Stimulated activated CD8-positive, alpha-beta memory T cell treated with anti-CD3 and anti-CD28 coated beads, Interleukin-7, amount 100 ng/mL, for 1 hour (primary cell): ENCODE measurements at places on chromosomes 7 and 10.

DNA sequence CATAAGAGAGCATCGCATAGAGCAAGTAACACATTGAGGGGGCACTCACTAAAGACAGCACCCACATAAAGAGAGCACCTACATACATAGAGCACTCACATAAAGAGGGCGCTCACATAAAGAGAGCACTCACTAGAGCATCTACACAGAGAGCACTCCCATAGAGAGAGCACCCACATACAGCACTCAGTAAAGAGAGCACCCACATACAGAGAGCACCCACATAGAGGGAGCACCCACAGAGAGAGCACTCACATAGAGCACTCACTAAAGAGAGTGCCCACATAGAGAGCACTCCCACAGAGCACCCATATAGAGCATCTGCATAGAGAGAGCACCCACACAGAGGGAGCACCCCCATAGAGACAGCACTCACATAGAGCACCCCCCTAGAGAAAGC lies 47.8 kb downstream of the INSIG1 start:
- no peak for DNase-seq

DNA sequence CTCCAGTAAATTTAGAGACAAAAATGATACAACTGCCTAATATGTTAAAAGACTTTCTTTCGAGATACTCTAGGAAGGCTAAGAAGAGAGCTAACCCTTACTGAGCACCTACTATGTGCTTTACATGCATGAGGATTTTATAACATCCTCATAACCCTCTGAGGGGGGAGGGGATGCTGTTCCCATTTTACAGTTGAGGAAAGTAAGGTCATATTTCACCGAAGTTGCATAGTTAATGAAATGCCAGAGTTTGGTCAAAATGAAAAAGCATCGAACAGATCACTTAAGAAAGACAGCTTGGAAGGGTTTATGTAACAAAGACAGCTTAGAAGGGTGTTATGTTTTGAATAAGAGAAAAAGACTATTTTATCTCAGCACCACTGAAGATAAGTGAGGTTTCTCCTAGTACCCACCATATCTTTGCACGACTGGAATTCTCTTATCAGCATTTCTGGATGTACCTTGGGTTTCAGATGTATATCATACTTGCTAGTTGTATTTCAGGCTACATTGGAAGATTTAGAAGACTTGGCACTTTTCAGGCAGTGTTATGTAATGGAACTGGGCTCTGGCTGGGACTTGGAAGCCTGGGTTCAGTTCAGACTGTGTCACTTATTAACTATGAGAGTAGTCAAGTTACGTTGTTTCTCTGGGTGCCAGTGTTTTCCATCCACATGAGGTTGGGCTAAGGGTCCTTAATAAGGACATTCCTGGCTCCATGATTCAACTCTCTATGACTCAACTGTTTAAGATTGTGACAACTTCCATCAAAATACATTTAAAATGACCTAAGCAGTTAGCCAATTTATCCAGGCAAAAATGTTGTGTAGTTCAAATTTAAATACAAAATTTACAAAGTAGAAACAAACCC lies 6.0 kb downstream of the RHOBTB1 start:
- no peak for DNase-seq

DNA sequence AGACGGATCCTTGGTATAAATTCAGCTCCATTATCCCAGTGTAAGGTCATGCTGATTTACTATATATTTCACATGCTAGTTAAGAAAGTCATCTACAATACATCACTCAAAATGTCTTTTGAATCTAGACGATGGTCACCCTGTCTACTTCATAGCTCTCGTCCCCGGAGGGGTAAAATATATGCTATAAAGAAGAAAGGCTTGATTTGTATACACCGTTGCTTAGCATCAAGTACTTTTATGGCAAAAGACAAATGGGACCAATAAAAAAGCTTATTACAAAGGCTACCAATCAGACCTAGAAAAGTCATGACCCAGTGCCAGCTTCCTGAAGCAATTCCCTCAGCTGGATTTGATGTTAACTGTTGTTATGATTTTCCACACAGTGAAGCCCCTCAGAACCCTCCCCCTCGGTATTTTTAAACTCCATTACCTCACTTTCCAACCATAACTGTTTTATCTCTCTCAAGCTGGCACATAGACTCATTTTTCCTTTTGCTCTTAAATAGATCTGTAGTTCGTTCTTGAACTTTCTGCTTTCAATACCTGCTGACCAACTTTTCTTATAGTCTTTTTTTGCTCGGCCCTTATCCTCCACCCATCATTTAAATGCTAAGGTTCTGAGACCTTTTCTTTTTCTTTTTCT lies 104.9 kb downstream of the DOCK4 start:
- no peak for DNase-seq

DNA sequence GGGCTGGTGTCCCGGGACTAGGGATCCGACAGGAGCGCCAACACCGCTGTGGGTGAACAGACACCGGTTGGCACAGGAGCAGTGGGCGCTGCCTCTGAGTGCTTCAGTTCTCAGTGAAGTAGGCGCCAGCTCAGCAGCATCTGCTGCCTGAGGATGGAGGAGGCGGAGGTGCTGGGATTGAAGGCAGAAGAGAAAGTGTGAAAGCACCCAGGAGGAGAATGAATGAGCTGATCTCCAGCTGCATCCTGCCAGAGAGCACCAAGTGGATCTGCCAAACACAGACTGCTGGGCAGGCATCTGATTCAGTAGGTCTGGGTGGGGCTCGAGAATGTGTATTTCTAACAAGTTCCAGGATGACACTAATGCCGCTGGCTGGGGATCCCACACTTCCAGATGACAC lies 74.5 kb downstream of the LANCL2 start:
- no peak for DNase-seq

DNA sequence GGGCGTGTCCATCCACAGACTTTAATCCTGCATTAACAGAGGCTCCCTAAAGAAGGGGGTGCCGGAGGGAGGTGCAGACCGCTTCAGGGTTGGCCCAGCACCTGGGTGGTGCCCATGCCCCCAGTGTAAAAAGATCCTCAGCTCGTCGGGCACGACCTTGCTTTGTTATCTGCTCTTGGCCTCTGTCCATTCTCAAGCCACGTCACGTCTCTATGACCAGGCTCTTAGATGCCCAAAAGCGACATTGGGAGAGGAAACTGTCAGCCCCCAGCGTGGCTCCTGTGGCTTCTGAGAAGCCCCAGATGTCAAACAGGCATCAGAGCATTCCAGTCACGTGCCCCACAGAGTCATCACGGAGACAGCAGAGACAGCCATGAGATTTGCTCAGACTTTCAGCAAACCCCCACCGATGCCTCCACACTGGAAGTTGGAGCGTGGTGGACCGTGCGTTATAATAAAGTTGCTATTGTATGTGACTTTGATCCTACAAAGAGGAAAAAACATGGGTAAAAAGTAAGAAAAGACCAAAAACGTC lies 55.5 kb downstream of the PTPRN2 start:
- DNase-seq, result no peak

GRCh38 chr7:16204953-16205352 lies 216.4 kb downstream of the CRPPA start:
- DNase-seq, result no peak

GRCh38 chr10:116472891-116473290 lies 45.2 kb downstream of the PNLIPRP3 start:
- DNase-seq, result no peak

DNA sequence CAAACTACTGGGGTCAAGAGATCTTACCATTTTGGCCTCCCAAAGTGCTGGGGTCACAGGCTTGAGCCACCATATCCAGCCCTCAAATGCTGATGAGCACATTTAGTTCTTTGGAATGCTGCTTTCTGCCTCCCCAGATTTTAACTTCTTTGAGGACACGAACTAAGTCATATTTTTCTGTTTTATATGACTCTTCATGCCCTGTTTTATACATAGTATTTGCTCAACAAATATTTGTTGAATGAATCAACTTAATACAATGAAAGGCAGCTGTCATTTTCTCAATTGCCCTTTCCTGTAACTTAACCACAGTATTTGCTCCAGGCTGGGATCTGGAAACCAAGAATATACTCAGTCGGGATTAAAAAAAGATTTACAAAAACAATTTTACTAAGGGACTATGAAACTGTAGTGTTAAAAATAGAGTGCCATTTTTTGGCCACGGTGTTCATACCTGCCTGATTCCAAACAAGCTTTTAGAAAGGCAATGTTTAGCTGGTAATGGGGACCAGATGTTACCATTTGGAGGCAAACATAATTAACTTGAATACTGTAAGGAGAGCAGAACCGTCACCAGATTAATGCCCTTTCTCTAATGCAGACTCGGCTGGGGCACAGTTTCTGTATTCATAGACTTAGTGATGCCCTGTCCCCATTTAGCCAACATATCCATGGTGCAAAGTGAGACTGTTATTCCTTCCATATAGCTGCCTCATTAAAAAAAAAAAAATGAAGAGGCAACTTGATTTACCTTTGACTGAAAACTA lies 117.6 kb downstream of the NRP1 start:
- DNase-seq, result no peak

DNA sequence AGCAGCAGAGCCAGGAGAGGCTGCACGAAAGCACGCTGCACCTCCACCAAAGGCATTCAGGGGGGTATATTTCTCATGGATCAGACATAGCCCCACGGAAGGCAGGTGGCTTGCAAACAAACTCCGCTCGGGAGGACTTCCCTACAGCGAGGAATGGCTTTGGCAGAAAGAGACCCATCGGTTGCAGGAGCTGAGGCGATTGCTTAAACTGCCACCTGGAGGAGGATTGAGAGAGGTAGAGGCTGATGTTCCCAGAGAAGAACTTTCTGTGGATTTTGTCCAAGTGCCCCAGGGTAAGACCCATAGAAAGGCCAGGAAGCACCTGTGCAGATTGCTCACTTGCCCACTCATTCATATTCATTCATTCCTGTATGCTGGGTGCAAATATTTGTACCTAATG lies 89.1 kb downstream of the NEUROD6 start:
- no peak for DNase-seq

DNA sequence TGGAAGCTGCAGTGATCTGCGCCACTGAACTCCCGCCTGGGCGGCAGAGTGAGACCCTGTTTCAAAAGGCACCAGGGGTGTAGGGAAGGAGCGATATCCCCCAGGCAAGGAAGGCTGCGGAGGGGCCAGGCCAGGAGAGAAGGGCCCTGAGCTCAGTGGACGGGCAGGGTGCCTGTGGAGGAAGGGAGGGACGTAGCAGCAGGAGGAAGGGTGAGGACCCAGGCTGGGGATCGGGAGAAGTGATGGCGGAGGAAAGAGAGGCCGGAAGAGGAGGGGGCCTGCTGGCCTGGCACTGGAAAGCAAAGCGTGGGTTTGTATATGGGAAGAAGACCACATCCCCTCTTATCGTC lies 45.6 kb downstream of the ALOX5 start:
- no peak for DNase-seq

GRCh38 chr10:127576740-127577161 lies 27.6 kb downstream of the NPS start:
- no peak for DNase-seq

DNA sequence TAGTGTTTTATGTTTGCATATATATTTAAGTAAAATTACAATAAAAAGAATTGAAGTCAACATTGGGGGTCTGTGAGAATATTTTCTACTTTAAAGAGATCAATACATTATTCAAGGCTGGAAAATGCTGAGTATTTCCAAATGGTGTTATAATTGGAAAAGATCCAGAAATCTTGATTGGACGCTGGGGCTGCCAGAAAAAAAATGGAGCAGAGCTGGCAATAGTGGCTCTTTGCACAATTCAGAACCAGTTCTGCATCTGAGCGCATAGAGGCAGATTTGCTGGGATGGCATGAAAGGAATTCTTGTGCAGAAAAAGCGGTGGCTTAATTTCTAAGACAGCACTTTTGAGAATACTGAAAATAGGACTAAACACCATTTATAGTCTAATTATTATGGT lies 10.8 kb upstream of the VWC2 start:
- no peak for DNase-seq

DNA sequence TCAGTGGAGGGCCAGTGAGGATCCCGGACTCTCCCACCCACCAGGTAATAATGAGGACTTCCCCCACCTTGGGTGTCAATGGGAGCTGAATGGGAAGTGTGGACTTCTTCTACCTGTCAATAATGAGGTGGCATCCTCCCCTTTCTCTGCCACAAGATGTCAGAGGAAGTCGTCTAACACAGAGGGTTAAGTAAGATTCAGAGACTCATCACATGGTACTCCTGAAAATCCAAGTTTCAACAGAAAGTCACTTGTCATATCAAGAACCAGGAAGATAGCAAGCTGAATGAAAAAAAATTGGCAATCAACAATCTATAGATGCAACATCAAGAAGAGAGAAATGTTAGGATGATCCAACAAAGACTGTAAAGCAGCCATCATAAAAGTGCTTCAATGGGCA lies 150.9 kb upstream of the SVIL start:
- no peak for DNase-seq

DNA sequence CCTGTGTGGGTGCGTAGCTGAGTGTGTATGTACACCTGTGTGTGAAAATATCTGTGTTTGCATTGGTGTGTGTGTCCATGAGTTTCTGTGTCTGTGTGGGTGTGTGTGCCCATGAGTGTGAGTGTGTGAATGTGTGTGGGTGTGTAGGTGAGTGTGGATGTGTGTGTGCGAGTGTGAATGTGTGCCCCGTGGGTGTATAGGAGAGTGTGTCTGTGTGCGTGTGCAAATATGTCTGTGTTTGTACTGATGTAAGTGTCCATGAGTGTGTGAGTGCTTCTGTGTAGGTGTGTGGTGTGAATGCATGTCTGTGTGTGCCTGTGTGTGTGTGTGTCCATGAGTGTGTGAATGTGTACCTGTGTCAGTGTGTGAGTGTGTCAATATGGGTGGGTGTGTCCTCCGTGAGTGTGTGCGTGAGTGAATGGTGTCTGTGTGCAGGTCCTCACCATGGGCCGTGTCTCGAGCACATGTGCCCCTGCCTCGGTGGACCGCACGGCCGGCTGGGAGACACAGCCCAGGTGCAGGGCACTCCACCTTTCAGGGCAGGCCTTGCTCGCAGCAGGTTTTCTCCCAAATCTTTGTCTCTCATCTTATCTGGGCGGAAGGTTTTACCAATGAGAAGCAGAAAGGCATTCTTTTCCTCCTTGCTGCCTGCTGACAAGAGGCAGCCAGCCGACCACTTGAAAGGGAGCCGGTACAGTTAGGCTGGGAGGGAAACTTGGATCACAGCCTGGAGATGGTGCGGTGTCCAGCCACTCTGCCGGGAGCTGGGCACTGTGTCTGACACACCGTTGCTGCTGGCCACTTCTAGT lies 107.1 kb upstream of the FAM20C start:
- no peak for DNase-seq

DNA sequence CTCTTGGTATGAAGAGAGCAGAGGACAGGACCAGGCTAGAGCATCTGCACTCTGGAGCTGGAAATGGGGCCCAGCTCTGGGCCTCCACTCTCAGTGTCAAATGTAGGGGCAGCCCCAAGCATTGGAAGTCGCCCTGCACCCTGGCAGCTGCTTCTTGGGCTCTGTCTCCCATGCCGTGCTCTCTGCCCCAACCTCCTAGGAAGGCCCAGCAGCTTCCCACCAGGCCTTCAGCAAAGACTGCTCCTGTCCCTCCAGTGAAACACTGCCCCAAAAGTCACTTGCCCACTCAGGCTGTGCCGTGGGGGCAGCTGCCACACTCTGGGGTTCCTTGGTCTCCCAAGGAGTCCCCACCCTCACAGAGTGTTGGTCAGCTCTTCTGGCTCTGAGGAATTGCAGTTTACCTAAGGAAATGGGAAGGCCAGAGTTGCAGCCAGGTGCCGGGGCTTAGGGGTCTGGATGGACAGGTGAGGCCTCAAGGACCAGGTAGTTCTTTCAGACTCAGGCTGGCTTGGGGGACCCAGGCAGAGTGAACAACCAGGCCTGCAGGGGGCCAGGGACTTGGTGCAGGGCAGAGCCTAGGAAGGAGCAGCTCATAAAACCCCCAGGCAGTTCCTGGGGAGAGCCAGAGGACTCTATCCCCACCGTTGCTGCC lies 9.4 kb upstream of the OPN4 start:
- no peak for DNase-seq
